ENCODE measurements at places on chromosomes 7 and 10.

GRCh38 chr10:95558593-95559320 is 2.4 kb downstream of the SORBS1 start:
- no peak for DNase-seq

- DNase-seq: no peak
These were observed 114.8 kb downstream of the NT5C2 start for GRCh38 chr10:103078309-103078615.

- no peak for DNase-seq
These were observed 327.4 kb downstream of the SORCS1 start for GRCh38 chr10:106836933-106837663.

DNA sequence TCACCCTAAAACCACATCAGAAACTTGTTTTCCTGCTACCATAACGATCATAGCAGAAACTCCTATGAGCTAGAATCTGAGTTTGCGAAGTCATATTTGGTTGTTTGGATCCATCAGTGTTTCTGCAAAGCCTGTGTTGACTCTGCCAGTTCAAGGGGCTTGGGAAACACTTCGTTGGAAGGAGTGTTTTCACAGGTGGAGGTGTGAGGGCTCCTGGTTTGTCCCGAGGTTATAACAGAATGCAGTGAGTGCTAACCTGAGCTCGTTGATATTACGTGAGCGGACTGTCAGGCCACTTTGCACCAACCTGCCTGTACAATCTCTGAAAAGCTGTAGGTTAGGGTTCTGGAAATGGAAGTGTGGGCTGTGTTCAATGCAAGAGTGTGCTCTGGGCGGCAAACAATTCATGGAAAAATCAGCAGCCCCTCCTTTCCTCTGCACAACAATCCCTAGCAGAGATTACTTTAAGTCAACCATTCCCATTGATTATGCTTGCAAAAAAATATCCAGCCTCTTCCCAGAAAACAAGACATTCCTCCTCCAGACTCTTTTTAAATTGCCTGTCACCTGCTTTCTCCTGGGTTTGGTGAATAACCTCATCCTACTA is 622.0 kb downstream of the TYW1 start:
- no peak for DNase-seq

DNA sequence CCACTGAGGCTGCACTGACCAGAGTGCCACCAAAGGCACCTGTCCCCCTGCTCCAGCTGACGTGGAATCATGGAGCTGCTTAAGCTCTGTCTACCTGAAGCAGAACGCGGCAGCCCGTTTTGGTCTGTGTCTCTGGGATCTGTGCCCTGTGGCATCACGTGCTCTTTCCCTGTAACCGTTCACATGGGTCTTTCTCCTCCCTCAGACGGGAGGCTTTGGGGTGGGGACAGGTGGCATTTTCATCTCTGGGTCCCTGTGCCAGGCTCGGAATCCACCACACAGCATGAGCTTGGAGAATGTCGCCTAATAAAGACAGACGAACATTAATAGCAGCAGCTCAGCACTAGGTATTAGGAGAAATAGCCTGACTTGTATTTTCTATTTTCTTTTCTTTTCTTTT is 1.6 kb upstream of the ADAP1 start:
- DNase-seq: no peak

DNA sequence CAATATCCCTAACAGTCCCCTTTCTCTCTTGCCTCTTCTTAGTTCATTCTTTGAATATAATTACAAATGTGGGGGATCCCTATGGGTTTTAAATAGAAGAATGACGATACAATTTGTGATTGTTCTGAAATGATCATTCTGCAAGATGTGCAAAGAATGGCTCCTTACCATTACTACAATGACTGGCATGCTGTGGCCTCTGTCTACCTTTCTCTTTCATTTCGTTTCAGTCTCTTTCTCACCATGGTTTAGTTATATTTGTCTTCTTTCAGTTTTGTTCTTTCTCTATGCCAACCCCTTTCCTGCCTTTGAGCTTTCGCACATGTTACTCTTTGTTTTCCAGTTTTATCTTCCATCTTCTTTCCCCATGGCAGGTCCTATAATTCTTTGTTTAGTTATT is 176.5 kb downstream of the SUGCT start:
- DNase-seq: no peak

DNA sequence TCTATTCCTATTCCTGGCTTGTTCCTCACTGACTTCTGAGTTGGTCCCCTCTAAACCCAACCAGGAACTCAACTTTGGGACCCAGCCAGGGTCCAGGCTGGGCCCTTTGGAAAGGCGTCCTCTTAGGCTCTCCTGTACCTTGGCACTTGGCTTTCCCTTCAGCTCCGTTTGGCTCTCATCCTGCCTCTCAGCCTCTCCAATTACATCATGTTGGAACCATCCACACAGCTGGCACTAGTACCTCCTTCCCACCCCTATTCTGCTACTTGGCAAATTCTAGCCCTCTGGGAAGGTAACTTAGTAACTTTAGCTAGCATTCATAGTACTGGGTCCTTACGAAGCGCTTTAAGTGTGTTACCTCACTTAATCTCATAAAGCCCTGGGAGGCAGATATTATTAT is 205.3 kb upstream of the HABP2 start:
- no peak for DNase-seq

- no peak for DNase-seq
These were observed 854 bp upstream of the CFAP46 start for GRCh38 chr10:132943058-132943790.

- no peak for DNase-seq
These were observed 288.6 kb upstream of the PHF14 start for GRCh38 chr7:10685040-10685439.

DNA sequence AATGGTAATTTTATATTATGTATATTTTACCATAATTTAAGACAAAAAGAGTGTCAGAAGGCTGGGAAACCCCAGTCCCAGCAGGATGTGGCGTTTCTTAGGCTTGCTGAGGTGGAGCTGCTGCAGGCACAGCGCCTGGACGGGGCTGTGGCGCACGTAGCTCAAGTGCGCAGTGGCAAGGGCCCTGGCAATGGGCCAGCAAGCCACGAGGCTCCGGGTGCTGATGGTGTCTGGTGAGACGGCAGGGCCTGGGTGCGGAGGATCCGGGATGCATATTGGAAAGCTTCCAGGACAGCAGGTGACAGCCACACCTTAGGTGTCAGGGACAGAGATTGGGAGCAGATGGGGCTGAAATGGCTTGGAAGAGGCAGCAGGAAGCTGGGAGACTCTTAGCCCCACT is 37.2 kb downstream of the CLEC2L start:
- no peak for DNase-seq

DNA sequence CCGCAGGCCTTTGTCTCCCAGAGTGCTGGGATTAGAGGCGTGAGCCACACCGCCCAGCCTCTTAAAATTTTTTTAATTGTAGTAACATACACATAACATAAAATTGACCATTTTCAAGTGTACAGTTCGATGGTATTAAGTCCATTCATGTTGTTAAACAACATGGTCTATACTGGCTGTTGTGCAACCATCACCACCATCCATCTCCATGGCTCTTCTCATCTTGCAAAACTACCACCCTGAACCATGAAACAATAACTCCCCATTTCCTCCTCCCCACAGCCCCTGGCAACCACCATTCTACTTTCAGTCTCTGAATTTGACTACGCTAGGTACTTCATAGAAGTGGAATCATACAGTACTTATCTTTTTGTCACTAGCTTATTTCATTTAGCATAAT is 7.9 kb upstream of the ZFYVE27 start:
- no peak for DNase-seq

DNA sequence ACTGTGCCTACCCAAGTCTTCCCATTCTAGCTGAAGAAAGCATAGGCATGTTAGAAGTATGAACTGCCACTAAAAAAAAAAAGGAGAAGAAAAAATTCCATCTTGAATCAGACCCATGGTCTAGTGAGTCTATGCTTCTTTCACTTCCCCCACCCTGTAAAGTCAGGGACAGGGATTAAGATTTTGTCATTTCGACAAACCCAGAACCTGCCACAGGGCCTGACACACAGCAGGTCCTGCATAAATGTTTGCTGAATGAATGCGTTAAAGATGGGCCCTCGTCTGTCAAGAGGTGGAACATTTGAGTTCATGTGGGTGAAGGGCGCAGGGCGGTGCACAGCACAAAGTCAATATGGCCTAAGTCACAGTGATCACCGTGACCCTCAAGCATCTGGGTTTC is 4.9 kb downstream of the HIPK2 start:
- no peak for DNase-seq

DNA sequence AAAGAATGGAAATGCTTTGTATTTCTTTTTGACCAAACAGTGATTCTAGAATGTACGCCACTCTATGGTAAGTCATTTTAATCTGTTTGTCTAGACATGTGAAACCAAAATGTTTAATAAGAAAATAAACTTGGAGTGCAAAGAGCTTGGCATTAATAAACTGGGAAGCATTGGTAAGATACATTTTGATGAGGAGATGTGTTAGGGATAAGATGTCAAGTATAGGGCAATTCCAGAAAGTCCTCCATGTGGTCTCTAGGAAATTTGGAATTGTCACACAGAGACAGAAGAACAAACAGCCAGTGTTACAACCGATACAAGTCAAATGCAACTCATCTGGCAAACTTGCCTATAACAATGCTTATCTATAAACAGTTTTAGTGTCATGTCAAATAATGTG is 410.7 kb upstream of the SEMA3A start:
- DNase-seq: no peak

DNA sequence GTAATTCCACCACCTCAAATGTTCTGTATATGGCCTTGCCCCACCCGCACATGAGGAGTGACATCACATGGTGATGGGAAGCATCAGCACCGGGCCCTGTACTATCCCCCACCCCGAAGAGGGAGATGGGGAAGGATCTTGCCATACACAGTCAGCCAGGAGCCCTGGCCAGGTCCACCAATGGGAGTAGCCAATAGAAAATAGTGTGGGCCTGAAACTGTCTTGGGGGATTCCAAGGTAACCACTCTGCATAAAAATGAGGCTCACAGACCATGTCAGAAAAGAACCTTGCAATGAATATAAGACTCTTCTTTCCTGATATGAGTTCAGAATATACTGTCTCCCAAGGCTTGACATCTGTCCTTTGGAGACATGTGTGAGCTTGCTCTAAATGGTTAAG is 51.1 kb downstream of the ADRB1 start:
- DNase-seq: no peak

- DNase-seq: no peak
These were observed 444 bp downstream of the NKX1-2 start for GRCh38 chr10:124449170-124450011.

DNA sequence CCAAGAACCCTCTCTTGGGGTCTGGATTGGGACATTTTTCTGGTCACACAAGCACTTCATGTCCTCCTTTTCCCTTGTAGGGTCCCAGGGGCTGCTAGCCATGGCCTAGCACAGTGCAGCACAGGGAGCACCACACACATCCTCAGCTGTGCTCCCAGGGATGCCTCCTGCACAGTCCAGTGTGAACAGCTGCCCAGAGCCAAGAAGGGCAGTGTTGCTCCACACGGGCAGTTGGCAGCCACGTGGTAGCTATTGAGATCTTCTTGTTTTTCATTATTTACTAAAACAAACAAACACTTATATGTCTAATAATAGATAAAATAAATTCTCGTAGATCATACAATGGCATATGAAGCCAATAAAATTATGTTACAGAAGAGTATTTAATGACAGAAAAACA is 13.9 kb upstream of the LANCL2 start:
- no peak for DNase-seq

- DNase-seq: no peak
These were observed 1.7 kb downstream of the ZFYVE27 start for GRCh38 chr10:97738616-97739015.

DNA sequence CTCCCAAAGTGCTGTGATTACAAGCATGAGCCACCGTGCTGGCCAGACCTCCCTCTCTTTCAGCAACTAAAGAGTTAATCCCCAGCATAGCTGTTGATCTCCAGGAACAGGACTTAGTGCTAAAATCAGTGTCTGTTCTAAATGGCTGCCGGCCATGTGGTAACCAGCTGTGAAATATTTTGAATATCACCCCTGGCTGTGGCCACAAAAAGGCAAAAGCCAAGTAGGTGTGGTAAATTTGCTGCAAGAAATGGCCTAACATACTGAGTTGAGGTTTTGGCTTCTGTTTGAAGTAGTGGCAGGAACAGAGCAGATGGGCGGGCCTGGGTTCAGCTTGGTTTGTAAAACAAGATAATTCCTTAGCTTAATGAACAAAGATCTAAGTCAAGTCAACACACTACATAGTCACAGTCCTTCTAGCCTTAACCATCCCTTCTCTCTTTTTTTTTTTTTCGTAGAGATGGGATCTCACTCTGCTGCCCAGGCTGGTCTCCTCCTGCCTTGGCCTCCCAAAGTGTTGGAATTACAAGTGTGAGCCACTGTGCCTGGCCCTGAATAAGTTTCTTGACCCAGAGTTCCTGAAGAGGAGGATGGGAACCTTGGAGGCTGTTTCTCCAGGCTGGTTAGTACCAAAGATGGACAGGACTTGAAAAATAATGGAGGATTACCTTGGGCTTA is 22.7 kb upstream of the AGFG2 start:
- DNase-seq: no peak

GRCh38 chr10:109922358-109922975 is 844 bp downstream of the XPNPEP1 start:
- no peak for DNase-seq

DNA sequence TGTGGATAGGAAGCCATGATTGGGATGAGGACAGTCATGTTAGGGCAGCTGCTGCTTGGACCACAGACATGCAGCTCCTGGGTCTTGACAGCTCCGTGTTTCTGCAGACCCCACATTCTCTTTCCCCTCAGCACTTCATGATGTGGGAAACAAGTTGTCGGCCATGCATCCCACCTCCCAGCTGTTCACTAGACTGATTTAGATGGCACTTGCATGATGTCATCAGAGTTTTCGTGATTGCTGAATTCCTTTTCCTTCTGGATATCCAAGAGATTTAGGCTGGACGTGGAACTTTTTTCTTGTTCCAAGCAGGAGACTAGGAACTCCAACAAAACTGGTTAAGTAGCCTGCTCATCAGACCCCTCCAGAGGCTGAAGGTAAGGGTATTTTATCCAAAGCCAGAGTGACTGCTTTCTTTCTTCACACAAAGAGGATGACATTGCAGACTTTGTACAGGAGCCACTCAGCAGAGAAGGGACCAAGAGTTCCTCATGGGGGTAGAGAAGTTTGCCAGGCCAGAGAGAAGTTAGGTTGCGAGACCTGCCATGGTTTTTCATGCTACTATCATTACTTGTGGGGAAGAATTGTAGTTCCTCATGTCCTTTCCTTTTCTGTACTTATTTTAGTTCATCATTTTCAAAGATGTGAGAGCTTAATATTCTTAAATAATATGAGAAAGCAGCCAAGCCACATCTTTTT is 117.7 kb upstream of the GJD4 start:
- no peak for DNase-seq

GRCh38 chr10:49096890-49097445 is 18.4 kb downstream of the VSTM4 start:
- no peak for DNase-seq

GRCh38 chr10:1560535-1561192 is 176.7 kb downstream of the ADARB2 start:
- DNase-seq: no peak

Data from stimulated activated CD4-positive, alpha-beta T cell treated with anti-CD3 and anti-CD28 coated beads, Interleukin-15, amount 100 ng/mL, for 1 hour (primary cell).